ENCODE measurements at places on chromosomes 11 and 22. TPM values are rescaled to one million over a fixed set of nuclear protein-coding genes. Genes with fewer than 3 reads are reported as not detected.
A peak's percentile ranks its signal among the peaks of the same experiment; 100 is the strongest.

MUC5AC gene
- not detected for total RNA-seq

- no peak for DNase-seq
Measured at GRCh38 chr11:1372660-1373059, 17.1 kb upstream of the BRSK2 start.

DNA sequence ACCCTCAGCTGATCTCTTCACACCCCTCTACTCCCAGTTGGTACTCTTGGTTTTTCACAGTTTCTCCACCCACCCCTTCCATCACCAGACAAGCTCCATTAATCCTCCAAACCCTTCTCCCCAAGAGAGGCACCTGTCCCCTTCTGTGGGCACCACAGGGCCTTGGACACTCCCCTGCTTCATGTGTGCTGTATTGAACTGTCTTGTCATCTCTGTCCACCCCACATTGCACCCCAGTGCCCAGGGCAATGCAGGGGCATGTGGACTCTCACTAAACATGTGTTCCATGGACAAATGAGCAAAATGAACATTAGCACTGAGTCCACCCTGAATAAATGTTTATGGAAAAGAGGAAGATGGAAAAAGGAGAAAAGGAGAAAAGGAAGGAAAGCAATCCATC is 181.4 kb downstream of the BCR start:
- DNase-seq, result no peak

- no peak for DNase-seq
Measured at GRCh38 chr11:120956710-120957495, 67.0 kb upstream of the TBCEL start.

GRCh38 chr11:42890773-42891172 is 421.0 kb upstream of the API5 start:
- DNase-seq, result no peak

CD3E gene
- not detected for total RNA-seq

CST6 gene
- total RNA-seq, result not detected

DNA sequence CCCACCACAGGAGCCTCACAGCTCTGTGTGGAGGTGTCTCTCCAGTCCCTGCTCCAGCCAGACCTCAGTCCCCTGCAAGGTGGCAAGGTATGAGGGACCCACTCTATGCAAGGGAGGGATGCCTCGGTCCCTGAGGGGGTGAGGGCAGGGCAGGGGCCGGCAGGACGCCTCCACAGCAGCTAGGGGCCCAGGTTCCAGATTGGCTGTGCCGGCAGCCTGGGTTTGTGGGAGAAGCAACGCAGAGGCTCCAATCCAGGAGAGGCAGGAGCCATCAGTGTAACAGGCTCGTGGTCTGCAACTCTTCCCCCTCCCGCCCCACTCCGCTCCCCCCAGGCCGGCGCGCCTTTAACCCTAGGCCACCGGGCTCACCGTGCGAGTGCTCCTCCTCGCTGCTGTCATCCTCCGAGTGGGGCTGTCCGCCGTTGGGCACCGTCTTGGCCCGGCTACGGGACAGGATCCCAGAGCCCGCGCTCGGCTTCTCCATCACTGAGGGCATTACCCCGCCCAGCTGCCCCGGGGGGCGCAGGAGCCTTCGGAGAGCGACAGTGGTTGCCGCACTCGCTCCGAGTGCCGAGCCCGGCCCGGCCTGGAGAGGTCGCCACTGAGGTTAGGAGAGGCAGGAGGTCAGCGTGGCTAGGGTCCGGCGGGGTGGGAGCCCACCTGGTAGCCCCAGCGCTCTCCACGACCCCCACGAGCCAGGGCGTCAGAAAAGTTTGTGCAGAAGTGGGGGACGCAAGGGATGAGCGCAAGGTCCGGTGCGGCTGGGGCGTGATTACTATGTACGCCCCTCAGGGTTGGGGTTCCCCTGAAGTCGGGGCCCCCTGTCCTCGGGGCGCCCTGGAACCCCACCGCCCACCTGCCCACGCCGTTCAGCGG is 765 bp downstream of the RCOR2 start:
- peak; percentile 57 for DNase-seq

DNA sequence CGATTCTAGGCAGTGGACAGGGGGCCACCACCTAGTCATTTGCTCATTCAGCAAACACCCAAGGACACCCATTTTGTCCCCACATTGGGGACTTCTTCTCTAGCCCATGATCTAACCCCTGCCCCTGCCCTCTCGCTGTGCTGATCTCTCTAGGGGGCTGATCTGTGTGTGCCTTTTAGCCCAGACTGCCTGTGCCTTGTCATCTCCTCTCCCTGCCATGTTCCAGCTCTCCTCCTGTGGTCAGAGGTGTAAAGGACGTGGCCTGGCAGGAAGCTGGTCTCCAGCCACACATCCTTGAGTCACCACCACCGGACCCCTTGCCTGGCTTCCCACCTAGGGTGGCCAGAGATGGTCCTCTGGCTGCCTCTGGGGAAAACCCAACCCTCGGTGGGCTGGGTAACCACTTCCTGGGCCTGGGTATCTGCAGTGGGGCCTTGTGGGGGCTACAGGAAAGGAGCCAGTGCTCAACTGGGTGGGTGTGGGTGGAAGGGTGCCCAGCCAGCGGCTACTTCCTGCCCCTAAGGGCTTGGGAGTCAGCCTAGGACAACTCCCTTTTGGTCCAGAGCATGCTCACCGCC is 1.3 kb downstream of the CTSW start:
- DNase-seq, result no peak

GRCh38 chr22:23530766-23531282 is 49.3 kb downstream of the IGLL1 start:
- no peak for DNase-seq

UCP3 gene
- 2.0 TPM for total RNA-seq

- DNase-seq, result no peak
Measured at GRCh38 chr11:56331861-56332491, 13.9 kb upstream of the OR8K1 start.

SPDYC gene
- not detected for total RNA-seq

BBOX1 gene
- total RNA-seq, result not detected

- DNase-seq, result no peak
Measured at GRCh38 chr22:35510951-35511350, 29.7 kb upstream of the RASD2 start.

DNA sequence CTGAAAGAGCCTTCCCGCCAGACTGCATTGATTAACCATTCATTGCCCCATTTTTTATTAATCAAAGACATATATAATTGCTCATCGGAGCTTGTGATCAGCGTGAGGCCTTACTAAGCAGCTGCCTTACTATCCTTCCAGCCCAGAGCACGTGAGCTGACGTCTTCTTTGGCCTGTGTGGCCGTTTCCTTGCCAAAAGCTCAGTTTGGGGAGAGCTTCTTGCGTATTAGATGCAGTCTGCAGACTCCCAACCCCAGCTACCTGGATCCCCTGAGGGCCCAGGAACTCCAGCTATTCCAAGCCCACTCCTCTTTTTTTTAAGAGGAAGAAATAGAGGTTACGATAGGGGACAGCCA is 784 bp upstream of the SLC43A3 start:
- no peak for DNase-seq

RBFOX2 gene
- 83.1 TPM for total RNA-seq

DNA sequence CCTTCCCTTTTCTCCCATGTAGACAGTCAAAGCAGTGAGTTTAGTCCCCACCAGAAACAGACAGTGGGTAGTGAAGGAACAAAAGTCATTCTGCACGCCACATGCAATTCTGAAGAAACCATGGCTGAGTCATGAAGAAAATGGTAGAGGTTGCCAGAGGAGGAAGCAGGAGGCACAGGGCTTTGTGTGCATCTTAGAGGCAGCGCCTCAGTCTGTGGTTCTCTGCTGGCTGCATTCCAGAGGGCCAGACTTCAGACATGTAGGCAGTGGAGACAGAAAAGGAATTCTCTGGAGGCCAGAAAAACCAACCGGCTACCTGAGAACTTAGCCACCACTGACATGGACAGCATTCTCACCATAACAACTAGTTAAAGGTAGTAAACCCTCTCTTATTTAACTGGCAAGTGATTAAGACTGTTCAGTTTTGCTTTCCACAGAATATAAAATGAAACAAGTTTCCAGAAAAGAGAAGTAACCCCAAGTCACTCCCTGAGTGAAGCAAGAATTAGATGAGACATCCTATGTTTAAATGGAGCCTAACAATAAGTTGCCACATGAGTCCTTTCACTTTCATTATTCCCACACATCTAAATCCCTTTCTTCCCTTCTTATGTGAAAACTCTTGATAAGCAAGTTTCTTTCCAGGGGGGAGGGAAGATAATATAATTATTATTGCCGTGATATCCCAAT is 556.1 kb downstream of the SOX6 start:
- peak; percentile 85 for DNase-seq

Measured in Daoy (cell line).